ENCODE measurements at places on chromosomes 2 and 18.

DNA sequence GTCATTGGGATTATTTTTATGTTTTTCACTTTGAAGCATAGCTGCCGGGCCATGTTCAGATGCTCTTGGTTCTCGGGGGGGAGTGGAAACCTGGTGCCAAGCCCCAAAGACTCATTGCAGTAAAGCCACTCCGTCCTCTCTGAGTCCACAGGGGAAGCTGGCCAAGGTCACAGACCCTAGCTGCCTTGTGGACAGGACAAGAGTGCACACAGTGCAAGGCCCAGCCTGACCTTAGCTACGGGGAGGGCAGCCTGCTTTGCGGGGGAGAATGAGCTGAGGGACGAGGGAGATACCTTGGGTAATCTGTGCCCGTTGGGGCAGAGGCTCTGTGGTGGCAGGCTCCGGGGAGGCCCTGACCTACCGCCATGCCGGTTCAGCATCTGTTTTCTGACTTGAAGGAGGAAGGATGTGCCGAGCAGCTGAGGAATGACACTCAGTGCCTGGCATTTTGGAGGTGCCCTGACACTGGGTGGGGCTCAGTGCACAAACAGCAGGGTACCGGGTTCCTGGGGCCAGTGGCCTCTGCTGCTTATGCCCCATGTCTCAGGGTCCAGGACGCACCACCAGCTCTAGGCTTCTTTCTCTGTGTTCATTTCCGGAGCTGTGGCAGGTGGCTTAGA is 87.2 kb downstream of the STPG4 start:
- no peak for DNase-seq

DNA sequence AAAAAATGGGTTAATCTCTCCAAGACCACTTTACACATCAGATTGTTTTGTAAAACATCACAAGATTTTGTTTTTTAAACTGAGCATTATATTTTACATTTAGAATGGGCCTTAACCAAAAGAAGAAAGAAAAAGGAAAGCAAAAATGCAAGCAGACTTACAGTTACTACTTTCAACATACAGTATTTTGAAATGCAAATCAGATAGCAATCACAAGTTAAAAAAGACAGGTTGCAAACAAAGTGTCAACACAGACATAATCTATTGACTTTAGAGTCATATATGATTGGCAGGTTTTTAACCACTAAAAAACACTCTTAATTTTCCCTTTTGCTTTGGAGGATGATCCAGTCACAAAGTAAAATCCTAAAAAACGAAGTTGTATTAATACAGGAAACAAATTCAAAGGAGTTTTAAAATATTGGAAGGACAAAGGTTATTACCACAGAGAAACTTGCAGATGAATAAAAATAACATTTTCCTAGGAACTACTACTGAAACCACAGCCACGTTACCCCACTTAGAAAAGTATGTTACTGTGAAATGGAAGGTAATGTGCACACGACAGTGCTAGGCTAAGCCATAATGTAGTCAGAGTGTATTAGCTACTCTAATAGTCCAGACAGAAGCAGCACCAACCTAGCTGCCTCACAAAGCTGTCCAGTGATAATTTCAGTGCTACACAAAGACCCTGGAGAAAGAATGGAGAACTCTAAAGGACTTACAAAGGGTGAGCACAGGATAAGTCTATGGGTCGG is 22.9 kb downstream of the DARS1 start:
- DNase-seq = no peak

- DNase-seq = no peak
Measured at GRCh38 chr18:76985156-76985950, 147.2 kb downstream of the MBP start.

GRCh38 chr2:45241061-45241561 is 231.9 kb upstream of the SIX2 start:
- DNase-seq = no peak

- DNase-seq = no peak
Measured at GRCh38 chr2:86566158-86566820, 3.0 kb upstream of the CHMP3 start.

DNA sequence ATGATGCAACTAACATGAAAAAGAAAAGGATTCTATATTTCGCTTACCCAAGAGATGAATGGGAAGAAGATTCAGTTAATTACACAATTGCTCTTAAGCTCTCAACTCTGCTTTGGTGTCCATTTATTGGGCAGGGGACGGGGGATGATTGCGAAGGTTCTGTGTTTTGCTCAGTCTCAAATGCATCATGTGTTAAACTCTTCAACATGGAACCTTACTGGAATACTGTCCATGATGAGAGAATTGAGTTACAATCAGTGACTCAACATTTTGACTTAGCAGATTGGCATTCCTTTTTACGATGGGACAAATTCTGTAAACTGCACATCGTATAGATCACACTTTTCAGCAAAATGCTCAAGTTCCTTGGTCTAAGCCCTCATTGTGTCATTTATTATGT is 135.6 kb downstream of the RBMS1 start:
- no peak for DNase-seq

- no peak for DNase-seq
Measured at GRCh38 chr2:29233428-29233827, 118.2 kb downstream of the CLIP4 start.

- no peak for DNase-seq
Measured at GRCh38 chr2:88693911-88694414, 2.5 kb downstream of the RPIA start.

DNA sequence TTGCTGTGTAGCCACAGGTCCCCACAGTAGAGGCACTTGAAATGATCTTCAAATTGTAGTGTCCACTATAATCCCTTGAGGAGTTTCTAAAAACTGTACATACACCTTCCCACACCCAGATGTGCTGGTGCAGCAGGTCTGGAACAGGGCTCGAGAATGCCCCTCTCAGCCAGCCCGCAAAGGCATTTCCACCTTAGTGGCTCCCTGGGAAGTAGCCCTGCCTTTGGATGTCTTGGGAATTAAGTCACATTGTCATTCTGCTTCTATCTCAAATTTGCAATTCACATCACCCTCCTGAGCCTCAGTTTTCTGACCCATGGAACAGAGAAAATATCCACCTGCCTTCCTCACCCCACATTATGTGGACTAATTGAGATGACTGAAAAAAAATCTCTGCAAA is 44.3 kb upstream of the TCF7L1 start:
- no peak for DNase-seq

DNA sequence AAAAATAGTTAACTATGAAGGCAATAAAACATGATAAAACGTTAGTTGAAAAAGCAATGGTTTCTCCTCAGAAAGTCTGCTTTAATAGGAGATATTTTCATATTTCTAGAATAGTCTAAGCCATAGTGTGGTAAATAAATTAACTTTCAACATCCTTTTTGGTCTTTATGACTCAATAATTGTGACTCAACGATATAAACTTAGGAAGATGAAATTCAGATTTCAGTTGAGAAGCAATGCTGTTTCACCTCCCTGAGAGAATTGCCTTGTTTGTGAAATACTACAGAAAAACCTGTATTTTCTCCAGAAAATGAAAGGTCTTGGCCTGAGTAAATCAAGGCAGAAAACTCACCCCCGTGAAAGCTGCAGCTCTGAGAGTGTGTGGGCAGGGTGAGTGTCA is 166.9 kb downstream of the ETAA1 start:
- DNase-seq = no peak

DNA sequence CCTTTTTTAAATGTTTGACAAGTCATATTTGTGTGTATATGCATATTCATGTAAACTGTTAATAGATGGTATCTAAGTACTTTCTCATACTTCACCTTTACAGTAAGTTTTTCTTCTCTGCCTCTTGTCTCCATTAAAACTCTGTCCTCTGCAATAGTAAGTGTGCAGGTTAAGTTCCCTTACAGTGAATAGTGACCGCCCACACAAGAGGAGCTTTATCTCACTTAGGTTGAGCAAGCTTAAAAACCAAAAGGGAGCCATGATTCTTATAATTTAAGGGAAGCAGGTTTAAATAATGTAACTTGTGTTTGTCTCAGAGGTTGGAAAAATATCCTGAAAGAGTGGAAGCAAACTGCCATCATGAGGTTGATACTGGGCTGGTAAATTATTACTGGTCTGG is 61.3 kb downstream of the MRPS9 start:
- no peak for DNase-seq

GRCh38 chr2:238952261-238952919 is 104.5 kb downstream of the TWIST2 start:
- DNase-seq = no peak

- DNase-seq = no peak
Measured at GRCh38 chr2:174633623-174633930, 36.0 kb upstream of the WIPF1 start.

DNA sequence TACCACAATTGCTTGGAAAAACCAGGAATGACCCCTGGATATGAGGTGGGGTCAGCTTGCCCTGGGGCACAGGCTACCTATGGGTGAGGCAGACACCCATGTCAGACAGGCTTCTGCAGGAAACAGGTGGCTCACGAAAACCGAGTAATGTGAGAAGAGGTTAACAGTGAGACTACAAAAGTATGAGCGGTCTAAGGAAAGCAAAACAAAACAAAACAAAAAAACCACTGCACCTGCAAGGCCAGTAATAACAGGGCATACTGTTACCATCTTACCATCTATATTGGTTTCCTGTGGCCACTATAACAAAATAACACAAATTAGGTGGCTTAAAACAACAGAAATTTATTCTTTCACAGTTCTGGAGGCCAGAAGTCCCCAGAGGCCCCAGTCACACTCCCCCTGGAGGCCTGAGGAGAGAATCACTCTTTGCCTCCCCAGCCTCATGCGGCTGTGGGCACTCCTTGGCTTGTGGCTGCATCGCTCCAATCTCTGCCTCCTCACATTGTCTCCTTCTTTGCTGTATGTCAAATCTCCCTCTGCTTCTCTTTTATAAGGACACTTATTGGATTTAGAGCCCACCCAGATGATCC is 86.6 kb upstream of the EPC2 start:
- DNase-seq = no peak

GRCh38 chr18:7516266-7517117 is 50.6 kb upstream of the PTPRM start:
- DNase-seq = no peak
